ENCODE measurements at places on chromosomes 4 and X.

DNA sequence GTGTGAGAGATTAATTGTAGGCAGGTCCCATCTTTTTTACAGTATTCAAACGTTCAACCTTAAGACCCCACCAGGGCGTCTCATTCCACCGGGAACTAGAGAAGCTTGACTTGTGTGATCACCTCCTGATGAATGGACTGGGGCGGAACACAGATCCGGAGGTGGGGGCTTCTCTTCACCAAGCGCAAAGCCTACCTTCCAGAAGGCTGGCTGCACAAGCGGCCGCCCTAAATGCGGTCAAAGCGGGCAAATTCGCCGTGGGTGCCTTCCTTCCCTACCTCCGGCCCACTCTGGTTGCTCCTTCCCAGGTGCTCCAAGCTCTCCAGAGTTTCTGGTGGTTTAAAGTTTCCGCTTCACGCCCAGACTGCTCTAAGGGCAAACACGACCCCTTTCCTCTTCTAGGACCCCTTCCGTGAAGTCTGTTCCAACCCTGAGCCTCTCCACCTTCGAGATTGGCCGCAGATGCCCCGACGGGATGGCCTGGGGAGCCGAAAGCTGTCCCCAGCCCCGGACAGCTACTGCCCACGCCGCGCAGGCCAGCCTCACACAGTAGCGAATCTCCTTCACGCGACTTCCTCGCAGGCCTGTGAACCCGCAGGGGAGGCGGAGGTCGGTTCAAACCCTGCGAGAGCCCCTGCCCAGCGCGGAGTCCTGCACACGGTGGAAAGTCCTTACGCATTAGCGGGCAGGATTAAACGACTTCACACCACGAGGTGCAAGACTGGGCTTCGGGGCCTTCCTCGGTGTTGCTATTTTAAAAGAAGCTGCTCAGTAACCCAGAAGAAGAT is 1.6 kb upstream of the WWC2 start:
- peak; percentile 42 for DNase-seq

DNA sequence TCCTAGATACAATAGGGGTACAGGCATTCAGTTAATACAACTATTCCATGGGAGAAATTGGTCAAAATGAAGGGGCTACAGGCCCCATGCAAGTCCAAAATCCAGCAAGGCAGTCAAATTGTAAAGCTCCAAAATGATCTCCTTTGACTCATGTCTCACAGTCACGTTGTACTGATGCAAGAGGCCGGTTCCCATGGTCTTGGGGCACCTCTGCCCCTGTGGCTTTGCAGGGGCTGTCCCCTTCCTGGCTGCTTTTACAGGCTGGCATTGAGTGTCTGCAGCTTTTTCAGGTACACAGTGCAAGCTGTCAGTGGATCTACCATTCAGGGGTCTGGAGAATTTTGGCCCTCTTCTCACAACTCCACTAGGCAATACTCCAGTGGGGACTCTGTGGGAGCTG is 12.5 kb upstream of the ASIC5 start:
- no peak for DNase-seq

DNA sequence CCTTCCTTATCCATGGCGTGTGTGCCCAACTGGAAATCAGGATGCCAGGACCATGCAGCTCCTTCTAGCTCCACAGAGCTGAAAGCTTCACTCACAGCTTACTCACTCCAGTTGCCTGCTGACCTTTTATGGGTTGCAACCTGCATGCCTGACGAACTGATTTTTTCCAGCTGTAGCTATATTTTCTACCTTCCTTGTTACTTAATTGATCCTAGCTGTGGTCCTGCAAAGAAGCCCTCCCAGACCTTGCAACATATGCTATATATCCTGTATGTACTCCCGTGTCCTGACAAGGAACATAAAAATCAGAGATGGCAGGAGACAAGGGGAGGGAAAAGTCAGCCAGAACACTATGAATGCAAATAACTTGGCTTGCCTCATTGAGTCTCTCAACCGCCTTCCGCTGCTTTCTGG is 135.3 kb upstream of the LDB2 start:
- no peak for DNase-seq

DNA sequence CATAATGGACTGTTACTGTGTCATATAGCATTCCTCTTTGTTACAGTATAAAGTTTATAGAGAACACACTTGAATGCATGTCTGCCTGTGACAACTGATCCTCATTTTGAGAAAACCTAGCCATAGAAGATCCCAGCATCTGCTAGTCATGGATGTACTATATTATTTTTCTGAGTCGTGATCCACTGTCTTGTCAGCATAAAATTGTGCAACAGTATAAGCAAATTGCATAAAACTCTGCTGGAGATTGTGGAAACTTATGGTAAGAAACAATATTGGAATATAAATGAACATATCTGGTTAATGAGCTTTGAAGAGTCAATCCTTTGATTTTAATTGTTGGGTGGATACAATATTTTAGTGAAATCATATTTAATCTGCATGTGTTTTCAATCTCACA is 3.6 kb downstream of the NEIL3 start:
- DNase-seq: no peak

- DNase-seq: no peak
These were observed 38.2 kb downstream of the TSPAN5 start for GRCh38 chr4:98620087-98620784.

GRCh38 chr4:113071805-113072204 is 22.4 kb downstream of the ANK2 start:
- DNase-seq: no peak

DNA sequence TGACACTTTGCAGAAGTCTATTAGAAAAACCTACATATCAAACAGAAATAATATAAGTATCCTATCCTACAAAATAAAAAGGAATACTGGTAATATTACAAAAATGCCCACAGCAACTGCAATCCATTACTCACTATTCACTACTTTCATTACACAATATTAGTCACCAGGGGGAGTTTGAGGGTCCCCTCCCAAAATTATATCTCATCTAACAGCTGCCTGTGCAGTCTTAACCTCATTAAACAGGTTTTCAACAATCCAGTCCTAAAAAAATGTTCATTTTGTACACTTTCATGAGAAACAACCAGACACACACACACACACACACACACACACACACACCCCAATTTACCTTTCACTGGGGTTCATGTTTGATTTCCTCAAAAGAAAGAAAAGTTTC is 2.9 kb downstream of the CLOCK start:
- DNase-seq: no peak

- DNase-seq: no peak
These were observed 107.6 kb downstream of the DLG3 start for GRCh38 chrX:70552130-70552704.

GRCh38 chr4:184937030-184937710 is 81.1 kb upstream of the HELT start:
- no peak for DNase-seq

GRCh38 chrX:9378980-9379696 is 85.7 kb upstream of the TBL1X start:
- DNase-seq: no peak

- no peak for DNase-seq
These were observed 17.2 kb downstream of the GPR174 start for GRCh38 chrX:79161655-79162054.

- no peak for DNase-seq
These were observed 781.9 kb upstream of the GALNTL6 start for GRCh38 chr4:171031338-171031737.

- no peak for DNase-seq
These were observed 30.7 kb downstream of the MID1IP1 start for GRCh38 chrX:38831949-38832348.

GRCh38 chr4:57168982-57169381 is 58.8 kb upstream of the IGFBP7 start:
- no peak for DNase-seq

- DNase-seq: no peak
These were observed 26.7 kb downstream of the HERC3 start for GRCh38 chr4:88618782-88619485.

Measured in stimulated activated effector memory CD8-positive, alpha-beta T cell treated with anti-CD3 and anti-CD28 coated beads, Interleukin-12 subunit alpha, Interleukin-12 subunit beta, amount 100 ng/mL, for 72 hours (primary cell).